ENCODE measurements at places on chromosomes 5 and 9. TPM values are rescaled to one million over a fixed set of nuclear protein-coding genes. Genes with fewer than 3 reads are reported as not detected.

The BARHL1 gene
- total RNA-seq: not detected

DNA sequence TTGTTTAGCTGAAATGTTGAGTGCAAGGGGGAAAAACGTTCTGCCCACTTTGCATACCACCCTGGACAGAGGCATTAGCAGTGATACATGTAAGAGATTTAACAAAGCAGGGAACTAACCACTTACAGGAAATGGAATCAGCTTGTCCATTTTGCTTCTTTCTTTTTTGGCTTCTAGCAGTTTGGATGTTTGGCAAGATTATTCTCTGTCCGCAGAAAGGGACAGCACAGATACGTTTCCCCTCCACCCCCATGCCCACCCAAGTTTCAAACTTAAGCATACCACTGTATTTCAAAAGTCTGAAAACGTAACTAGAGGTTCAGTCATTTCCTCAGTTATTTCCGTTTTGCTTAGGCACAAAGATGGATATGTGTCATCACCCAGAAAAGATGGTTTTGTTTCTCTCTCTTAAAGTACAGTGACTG, 118.4 kb downstream of the GDNF start:
- no peak for DNase-seq

The KIF24 gene
- total RNA-seq: 5.2 TPM

DNA sequence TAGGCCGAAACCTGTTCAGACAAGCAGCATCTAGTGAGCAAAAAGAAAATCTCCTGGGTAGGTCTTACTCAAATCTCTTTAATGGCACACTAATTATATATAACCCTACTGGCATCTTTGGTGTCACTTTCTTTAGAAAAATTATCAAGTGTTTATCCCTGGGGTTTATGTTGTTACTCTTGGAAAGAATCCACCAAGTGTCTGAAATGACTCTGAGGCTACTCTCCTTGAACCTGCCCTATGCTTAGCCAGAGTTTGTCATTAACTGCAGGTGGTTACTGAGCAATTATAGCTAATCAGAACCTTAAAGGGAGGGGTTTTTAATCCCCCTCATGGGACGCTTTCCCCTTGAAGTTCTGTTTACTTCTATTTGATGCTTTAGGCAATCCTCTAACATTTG, 381.9 kb downstream of the PLK2 start:
- no peak for DNase-seq

All from epithelial cell of proximal tubule (primary cell).